ENCODE measurements at places on chromosomes 13 and 19.

GRCh38 chr13:42649141-42649540 is 75.2 kb downstream of the TNFSF11 start:
- DNase-seq = no peak

DNA sequence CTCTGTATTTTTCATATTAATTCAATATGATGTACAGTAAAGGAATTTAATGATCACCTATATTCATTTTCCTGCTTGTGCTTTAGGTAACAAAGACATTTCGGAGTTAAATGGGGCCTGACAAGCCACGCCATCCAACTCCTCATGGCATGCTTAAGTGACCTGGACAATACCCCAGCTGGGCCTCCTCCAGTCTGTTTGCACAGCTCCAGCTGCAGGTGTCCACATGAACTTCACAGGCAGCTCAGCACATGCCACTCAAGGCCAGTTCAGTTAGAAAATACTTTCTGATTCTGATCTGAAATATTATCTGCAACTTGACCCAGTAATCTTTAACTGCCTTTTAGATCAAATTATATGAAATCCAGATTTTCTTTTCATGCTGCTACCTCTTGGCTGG is 89.6 kb upstream of the SLC15A1 start:
- DNase-seq = no peak

GRCh38 chr13:35711909-35712308 is 235.4 kb upstream of the MAB21L1 start:
- no peak for DNase-seq

DNA sequence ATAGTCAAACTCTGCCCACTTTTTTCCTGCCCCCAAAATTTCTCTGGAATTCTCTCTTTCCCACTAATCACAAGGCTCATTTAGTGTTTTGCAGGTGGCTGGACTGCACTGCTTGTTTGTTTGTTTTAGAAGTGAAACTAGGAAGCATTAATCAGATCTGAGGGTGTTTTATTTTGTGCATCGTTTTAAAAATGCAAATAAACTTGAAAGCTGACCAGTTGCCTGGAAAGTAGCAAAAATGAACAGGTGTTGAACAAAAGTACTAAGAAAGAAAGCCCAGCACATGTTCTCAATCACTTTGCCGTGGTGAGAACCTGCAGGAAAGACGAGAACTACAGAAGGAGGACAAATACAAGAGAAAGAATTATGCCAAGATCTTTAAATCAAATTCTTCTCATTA is 365.5 kb downstream of the PCDH9 start:
- DNase-seq = no peak

DNA sequence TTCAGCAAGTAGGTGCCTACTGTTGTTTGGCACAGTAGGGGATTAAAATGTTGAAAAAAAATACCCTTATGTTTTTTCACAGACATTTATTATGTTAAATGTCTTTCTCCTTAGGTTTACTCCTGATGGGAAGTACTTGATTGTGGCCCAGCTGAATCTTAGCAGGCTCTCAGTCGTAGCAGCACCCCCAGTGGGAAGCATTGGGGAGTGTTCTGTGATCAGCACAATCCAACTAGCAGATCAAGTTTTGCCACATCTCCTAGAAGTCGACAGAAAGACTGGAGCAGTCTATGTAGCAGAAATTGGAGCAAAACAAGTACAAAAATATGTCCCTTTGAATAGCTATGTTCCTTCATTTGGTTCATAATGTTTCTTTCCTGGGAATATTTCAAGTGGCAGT is 9.3 kb downstream of the NHLRC3 start:
- no peak for DNase-seq

GRCh38 chr13:74406420-74406819 is 272.2 kb upstream of the KLF12 start:
- DNase-seq = no peak

GRCh38 chr13:39317291-39317690 is 279.0 kb downstream of the NHLRC3 start:
- no peak for DNase-seq

DNA sequence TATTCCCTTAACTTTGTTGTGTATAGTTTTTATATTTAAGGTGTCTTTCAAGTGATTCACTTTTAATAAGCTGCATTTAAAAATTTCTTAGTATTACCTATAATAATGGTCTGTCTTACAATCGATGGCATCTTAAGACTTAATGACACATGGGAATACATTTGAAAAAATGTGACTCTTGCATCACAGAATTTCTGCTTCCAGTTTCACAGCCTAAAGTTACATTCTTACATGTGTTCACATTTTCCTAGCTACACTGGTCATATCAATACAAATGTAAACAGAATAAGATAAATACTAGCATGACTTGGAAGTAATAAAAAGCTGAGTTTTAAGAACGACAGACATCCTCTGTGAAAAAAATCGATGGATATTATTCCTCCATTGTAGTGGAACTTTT is 1597.1 kb upstream of the MIR17HG start:
- no peak for DNase-seq

DNA sequence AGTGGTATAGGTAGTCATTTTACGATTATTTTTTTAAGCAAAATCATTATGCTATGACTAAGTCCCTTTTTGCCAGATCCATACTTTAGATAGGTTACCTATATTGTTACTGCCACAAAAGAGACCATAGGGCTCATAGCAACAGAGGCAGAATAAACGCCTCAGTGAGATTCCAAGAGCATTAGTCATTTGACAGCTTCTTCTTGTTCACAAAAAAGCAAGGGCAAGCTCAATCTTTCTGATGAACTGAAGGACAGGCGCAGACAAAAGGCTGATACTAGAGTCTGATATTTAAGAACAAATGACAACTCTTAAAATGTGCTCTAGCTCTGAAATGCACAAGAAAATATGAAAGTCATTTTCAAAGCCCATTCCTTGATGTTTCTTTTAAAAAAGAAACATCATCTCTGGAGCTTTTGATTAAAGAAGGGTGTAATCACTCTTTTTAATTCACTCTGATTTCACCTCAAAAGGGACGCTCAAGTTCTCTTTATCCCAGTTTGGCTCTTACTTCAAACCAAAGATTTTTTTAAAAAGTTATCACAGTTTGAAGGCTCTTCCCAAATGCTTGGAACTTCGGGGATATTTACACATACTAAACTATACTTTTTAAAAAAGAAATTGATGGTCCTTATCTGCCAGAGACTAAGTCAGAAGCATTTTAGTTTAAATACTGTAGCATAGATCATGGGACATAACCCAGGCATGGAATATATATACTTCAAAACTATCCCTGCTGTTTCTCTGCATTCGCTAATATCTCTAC is 187.2 kb downstream of the EFNB2 start:
- DNase-seq = no peak

- peak; percentile 83 for DNase-seq
Observed at GRCh38 chr19:6721773-6722172, 1.3 kb upstream of the C3 start.

GRCh38 chr13:46401432-46401831 is 14.4 kb upstream of the RUBCNL start:
- DNase-seq = no peak

GRCh38 chr13:106530980-106531481 is 4.4 kb downstream of the EFNB2 start:
- DNase-seq = no peak

DNA sequence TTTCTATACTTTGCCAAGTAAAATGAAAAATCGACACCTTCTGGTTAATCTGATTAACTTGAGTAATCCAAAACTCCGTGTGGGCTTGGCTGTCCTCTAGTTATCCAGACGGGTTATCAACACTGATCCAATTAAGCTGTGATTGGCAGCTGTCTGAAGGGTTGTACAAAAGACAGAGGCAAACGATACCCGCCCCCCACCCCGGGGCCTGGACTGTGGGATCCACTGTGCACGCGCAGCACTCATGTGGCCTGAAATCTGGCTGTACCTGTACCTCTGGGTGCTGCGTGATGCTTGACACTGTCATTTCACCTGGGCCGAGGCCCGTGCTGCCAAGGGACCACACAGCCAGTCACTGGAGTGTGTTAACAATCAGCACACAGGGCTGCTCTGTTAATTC is 53.5 kb downstream of the COL4A2 start:
- DNase-seq = no peak

- DNase-seq = no peak
Observed at GRCh38 chr13:35629026-35629425, 152.5 kb upstream of the MAB21L1 start.

GRCh38 chr13:49651570-49652354 is 23.5 kb downstream of the ARL11 start:
- no peak for DNase-seq

DNA sequence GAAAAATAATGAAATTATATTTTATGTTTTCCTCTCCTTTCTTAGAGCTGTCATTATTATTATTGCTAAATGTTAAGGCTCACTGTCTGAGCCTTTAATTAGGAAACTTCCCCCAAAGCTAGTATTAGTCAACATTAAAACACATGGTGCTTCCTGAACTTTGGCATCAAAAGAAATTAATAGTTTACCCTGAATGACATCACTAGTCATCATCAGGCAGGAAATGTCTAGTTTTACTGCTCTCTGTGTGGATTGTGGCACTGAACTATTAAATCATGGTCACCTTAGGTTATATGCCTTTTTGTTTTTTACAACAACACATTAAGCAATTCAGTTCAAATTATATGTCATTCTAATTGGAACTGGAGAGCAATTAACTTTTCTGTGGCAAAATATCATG is 595.5 kb downstream of the SLITRK1 start:
- DNase-seq = no peak

DNA sequence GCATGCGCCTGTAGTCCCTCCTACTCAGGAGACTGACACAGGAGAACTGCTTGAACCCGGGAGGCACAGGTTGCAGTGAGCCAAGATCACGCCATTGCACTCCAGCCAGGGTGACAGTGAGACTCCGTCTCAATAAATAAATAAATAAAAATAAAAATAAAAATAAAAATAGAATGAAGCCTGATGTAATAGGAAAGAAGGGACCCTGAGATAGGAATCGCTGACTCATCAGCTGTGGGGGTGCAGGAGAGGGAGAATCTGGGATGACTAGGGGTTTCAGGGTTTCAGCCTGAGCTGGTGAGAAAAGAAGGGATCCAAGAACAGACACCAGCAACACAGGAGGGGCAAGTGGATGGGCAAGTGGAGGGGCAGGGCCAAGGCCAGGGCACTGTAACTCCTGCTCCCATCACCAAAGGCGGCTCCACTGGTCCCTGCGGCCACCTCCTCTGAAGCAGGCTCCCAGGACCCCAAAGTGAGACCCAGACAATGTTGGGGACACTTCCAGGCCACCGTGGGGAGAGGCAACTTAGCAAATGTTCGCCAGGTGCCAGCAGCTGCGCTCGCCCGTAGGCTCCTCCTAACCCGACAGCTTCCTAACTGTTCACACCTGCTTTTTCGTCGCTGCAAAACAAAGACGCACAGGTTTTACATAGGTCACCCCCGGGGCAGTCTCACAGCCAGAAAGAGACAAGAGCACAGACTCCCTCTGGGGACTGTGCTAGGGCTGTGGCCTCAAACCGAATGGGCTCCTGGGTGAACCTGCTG is 1.2 kb downstream of the HAUS8 start:
- DNase-seq = no peak

DNA sequence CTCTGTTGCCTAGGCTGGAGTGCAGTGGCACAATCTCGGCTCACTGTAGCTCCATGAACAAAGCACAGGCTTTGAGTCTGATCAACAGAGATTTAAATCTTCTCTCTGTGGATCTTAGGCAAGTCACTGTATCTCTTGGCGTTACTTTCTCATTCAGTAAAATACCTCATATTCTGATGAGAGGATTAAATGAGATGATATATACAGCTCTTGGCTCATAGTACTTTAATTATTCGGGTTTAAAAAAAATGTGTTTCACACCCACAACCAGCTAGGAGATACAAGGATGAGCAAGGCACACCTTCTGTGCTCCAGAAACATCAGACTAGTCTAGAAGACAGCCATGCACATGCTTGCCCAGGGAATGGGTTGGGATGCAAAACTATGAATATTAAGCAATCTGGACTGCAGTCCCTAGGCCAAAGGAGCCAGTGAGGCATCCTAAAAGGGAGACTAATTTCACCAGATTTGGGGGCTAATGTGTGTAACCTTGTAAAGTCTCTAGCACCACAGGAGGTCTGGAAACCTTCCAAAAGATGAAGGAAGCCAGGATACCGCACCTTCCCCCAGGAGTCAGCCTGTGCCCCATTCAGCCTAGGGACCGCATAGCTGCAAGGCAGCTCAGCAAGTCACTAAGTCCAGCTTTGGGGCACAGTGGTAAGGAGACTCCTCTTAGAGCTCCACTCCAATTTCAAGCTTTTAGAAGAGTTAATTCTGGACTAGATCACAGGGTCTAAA is 2.5 kb downstream of the VPS36 start:
- no peak for DNase-seq

DNA sequence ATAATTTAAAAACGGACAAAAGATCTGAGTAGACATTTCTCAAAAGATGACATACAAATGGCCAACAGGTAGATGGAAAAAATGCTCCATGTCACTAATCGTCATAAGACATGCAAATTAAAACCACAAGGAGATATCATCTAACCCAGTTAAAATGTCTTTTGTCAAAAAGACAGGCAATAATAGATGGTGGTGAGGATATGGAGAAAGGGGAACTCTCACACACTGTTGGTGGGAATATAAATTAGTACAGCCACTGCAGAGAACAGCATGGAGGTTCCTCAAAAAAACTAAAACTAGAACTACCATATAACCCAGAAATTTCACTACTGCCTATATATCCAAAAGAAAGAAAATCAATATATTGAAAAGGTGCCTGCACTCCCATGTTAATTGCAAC is 37.9 kb downstream of the OR10H4 start:
- DNase-seq = no peak

GRCh38 chr19:43407416-43408005 is 7.2 kb upstream of the TEX101 start:
- no peak for DNase-seq

DNA sequence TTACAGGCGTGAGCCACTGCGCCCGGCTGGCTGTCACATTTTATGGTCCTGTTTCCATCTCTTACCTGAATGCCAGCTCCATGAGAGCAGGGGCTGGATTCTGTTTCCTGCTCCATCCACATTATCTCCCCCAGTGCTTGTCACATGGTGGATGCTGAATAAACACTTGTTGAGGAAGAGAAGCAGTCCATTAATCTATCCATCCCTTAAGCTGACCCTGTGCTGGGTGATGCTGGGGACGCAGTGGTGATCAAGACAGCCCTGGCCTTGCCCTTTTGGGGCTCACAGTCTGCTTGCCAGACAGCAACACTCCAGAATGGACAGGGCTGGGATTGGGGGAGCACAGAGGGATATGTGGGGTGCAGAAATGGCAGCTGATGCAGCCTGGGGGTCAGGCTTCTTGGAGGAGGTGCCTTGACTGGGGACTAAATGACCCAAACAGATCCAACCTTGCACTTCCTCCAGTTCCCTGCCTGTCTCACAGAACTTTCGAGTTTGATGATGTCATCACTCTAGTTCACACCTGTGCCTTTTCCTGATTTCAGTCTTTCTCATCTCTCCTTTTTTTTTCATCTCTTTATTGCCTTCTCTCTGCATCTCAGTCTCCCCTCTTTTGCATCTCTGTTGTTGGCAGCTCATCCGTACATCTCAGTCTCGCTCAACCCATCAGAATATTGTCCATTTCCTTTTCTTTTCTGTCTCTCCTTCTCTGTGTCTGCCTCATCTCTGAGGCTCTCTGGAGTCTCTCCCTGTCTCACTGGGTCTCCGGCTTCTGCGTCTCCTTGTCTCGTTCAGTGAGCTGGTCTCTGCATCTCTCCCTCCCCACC is 4.6 kb downstream of the IRF2BP1 start:
- DNase-seq = no peak
